ENCODE measurements at places on chromosomes 5 and 9.

GRCh38 chr9:8823131-8823895 is 1023.7 kb upstream of the DMAC1 start:
- DNase-seq, result no peak

GRCh38 chr9:83598487-83598886 is 24.5 kb upstream of the IDNK start:
- DNase-seq, result no peak

DNA sequence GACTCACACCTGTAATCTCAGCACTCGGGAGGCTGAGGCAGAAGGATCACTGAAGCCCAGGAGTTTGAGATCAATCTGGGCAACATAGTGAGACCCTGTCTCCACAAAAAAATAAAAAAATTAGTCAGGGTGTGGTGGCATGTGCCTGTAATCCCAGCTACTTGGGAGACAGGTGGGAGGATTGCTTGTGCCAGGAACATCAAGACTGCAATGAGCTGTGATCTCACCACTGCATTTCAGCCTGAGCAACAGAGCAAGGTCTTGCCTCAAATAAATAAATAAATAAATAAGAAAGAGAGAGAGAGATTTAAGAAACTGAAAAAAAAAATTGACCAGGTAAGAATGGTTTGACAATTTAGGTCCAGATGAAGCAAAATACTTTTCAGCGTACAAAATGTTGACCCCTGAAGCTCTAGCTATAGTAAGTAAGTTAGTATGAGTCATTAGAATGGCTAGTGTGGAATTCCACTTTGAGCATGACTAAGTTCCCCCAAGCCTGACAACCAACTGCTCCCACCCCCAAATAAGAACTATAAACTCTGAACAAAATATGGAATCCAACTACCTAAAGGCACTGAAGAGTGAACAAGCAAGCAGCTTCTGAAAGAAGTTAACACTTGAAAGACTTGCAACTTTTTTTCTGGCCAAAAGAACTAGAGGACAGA is 217.8 kb upstream of the TLE4 start:
- no peak for DNase-seq

DNA sequence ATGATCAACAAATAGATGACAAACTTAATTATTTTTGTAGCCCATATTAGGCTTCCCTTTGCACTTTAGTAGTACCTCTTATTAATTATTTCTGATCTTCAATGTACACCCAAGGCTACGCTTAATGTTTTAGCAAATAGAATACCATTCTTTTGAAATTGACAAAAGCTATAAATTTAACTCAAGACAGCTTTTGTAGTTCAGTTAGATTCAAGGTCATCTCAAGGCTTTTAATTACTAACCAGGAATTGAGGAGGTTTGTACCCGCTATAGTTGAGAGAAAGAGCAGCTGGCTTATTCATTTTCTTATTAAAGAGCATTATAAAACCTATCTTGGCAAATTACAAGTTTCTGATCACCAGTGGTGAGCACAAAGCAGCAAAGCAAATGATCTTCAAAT is 15.1 kb downstream of the NR6A1 start:
- DNase-seq, result no peak

DNA sequence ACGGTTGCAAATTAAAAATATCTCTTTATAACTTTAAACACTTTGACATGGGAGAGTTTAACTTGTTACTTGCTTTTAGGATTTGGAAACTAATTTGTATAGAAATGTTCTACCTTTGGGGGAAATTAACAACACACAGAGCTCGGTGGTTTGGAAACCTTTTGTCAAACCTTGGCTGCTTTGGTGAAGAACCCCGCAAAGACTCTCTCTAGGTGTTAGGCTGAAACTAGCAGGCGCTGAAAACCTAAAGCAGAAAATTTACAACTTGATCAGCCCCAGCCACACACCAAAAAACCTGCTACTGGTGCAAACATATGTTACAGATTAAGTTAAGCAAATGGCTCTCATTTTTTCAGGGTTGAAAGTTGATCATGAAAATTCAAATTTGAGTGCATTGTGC is 25.8 kb downstream of the NR2F1 start:
- DNase-seq, result no peak

DNA sequence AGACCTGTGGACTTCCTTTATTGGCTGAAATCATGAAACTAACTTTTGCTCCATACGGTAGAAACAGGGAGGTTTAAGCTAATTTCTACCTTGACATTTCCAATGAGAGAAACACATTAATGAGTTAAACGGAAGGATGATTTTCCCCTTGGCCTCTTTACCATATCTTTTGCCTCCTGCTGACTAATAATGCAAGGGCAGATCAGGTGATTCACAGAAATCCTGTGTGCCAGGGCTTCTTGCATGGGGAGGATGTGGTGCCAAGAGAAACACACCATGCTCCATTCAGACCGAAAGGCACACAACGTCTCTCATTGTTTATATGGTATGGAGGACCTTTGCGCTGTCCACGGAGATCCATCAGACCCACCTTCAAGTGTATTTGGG is 17.4 kb upstream of the PRLR start:
- DNase-seq, result no peak

DNA sequence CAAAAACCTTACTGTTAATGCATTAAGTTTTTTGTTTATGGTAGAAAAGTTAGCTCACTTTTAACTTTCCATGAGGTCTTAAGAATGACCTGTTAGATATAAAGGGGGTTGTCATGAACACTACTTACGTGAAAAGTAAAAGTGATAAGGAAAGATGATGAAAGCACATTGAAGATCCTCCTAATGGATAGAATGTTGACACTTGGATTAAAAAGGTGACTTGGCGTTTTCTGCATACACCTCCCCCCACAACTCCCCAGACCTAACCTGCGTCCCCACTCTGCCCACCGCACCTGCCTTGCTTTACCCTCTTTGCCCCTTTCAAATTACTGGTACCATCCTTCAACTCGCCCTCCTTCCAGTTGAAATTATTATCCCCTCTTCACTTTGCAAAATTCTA is 32.0 kb downstream of the TJP2 start:
- DNase-seq, result no peak

GRCh38 chr9:89444274-89444673 is 53.6 kb downstream of the SEMA4D start:
- DNase-seq, result no peak

GRCh38 chr9:99416007-99416406 is 193.9 kb downstream of the SEC61B start:
- no peak for DNase-seq

DNA sequence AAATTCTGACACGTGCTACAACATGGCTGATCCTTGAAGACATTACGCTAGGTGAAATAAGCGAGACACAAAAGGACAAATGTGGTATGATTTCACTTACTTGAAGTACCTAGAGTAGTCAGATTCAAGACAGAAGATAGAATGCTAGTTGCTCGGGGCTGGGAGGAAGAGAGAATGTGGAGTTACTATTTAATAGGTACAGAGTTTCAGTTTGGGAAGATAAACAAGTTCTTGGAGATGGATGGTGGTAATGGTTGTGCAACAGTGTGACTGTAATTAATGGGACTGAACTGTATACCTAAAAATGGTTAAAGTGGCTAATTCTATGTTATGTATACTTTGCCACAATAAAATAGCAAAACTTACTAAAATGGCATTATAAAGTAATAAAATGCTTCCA is 34.4 kb downstream of the PAM start:
- DNase-seq, result no peak

DNA sequence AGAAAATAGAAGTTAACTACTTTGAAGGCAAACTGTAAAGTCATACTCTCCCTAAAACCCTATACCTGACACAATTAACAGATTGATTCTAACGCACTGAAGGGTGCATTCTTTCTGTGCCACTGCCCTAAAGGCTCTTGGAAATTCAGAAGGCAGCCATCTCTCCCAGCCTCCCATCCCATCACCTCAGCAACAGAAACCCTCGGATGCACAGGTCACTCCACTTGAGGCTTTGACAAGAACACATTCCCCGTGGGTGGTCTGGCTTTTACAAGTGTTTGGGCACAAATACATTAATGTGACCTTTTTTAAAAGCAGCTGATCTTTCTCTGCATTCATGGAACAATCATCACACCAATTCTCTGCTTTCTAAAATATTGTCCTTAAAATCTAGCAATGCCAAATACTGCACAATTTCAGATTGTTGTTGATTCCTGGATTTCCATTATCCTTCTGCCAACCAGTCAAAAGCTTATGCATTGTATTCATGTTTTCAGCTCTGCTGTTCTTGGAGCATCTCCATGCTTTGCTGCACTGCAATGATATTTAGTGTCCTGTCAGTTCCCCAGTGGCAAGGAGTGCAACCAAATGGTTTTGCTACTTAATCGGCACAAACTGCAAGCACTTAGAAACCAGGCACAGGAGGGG is 175.6 kb downstream of the TMEM161B start:
- no peak for DNase-seq

DNA sequence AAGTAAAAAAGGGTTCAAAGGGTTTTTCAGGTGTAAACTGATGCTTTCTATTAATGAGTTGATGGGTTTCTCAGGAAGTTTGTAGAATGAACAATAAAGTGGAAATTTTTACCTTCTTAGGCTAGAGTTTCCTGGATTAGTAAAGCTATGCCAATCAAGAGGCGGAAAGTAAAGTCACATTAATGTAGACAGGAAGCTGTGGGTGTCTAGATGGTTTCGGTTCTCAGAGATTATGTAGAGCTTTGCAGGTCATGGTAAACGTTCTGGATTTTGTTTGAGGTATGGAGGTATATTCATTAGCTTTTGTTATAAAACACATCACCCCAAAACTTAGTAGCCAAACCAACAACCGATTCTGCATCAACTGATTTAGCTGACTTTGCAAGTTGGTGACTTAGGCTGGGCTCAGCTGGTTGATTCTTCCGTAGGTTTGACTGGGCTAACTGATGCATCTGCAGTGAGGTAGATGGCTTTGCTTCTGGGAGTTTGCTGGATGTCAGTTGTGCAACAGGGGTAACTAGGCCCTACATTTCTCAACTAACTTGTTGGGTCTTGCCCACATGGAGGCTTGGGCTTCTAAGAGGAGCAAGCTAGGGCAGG is 273.8 kb downstream of the MSX2 start:
- no peak for DNase-seq

GRCh38 chr9:98909935-98910334 is 33.8 kb upstream of the COL15A1 start:
- DNase-seq, result no peak

GRCh38 chr5:113227798-113228197 is 207.0 kb downstream of the TSSK1B start:
- DNase-seq, result no peak

DNA sequence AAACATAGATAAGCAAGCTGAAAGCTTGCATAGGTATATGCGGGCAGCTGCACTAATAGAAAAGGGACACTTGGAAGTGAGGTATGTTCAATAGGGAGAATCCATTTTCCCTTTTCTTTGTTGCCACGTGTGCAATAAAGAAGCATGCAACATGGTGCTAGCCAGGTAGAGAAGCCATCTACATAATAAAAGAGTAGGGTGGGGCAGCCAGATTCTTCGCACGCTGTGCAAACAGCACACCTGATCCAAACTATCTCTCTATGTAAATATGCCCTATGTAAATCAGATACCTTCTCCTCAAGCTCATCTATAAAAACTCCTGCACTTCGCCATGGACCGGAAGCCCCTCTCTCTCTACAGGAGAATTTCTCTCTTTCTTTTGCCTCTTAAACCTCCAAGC is 91.9 kb upstream of the C9orf72 start:
- DNase-seq, result no peak

GRCh38 chr5:154311362-154311761 is 120.8 kb downstream of the GALNT10 start:
- no peak for DNase-seq

GRCh38 chr5:167934551-167934971 is 356.9 kb upstream of the WWC1 start:
- no peak for DNase-seq

DNA sequence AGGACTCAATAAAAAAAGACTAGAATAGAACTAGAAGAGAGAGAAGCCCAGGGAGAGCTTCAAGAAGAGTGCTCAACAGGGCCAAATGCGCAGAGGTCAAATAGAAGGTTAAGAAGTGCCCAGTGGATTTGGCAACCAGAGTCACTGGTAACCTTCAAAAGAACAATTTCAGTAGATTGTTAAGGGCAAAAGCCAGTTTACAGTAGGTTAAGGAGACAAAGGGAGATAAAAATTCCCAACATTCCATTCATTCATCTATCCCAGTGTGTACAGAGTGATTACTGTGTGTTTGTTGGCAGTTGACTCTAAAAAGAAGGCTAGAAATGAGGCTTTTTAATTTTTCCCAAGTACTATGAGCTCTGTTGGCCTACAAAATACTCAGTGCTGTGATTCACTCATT is 69.4 kb downstream of the RIGI start:
- no peak for DNase-seq

All from SHP77 treated with DMSO at 0.1 percent for 48 hours (cell line).